ENCODE measurements at places on chromosomes 13 and 19.

DNA sequence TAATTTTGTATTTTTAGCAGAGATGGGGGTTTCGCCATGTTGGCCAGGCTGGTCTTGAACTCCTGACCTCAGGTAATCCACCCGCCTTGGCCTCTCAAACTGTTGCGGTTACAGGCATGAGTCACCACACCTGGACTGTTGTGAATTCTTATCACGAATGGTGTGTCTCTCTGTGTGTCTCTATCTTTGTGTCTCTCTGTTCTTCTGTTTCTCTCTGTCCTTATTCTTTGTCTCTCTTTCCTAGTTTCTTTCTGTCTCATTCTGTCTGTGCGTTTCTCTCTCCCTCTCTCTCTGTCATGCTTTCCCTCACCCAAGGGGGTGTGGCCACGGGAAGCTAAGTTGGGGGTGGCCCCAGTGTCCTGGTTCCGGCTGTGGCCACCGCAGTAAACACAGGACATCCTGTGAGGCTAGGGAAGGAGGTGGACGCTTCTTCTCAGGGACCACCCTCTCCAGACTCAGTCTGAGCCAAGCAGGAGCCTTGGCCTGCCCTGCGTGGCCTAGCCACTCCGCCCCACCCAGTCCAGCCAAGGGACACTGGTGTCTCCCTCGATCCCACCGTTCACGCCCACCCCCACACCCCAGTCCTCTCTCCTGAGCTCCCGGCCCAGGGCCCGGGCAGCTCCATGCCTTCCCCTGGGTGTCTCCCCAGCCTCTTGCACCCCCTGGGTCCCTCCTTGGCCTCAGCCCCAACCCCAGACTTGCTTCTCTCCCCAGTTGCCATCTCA lies 3.9 kb upstream of the PRX start:
- no peak for DNase-seq

- no peak for DNase-seq
Observed at GRCh38 chr19:5850189-5850588, 1.1 kb downstream of the FUT3 start.

GRCh38 chr19:35349614-35350521 lies 2.2 kb downstream of the FFAR1 start:
- no peak for DNase-seq

DNA sequence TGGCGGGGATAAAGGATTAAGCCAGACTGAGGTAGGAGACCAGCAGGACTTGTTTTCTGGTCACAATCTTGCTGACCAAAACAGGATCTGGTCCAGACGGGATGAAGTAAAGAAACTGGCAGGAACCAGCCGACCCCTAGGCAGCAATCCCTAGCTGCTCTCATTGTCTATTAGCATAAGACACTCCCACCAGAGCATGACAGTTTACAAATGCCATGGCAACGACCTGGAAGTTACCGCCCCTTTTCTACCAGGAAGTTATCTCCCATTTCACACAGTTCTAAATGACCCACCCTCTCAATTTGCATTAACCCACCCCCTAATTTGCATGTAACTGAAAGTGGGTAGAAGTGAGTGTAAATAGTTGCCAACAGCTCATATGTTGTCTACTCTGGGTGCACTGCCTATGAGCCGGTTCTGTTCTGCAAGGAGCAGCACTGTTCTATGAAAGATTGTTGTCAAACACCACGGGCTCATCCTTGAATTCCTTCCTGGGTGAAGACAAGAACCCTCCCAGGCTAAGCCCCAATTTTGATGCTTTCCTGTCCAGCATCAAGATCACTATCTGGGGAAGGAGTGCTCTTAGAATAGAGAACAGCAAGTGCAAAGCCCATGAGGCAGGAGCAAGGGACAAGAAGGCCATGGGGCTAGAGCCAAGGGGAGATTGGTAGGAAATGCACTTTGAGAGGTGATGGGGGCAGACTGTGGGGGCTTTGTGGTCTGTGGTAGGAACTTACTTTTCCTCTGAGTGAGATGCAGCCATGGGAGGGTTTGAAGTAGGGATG lies 13.9 kb upstream of the FBXO27 start:
- DNase-seq, result no peak

GRCh38 chr19:35901055-35901644 lies 810 bp upstream of the NFKBID start:
- DNase-seq, result no peak

GRCh38 chr19:33407716-33408115 lies 34.2 kb downstream of the CEBPG start:
- DNase-seq, result no peak

- DNase-seq, result no peak
Observed at GRCh38 chr13:112930192-112930591, 38.8 kb upstream of the MCF2L start.

DNA sequence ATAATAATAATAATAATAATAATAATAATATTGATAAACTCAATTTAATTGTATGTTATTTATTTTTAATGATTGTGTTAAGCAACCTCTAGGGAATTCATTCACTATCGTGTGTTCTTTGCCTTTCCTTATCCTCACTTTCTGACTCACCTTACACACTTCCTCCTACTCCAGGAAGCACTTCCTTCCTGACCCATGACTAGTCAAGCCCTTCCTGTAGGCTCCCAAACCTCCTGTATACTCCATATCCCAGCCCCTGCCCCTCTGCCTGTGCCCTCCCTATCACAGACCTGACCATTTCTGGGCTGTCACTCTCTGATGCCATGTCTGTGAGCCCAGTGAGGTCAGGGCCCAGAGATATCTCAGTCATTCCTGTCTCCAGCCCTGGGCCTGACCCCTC lies 7.6 kb downstream of the LGALS4 start:
- DNase-seq, result no peak

DNA sequence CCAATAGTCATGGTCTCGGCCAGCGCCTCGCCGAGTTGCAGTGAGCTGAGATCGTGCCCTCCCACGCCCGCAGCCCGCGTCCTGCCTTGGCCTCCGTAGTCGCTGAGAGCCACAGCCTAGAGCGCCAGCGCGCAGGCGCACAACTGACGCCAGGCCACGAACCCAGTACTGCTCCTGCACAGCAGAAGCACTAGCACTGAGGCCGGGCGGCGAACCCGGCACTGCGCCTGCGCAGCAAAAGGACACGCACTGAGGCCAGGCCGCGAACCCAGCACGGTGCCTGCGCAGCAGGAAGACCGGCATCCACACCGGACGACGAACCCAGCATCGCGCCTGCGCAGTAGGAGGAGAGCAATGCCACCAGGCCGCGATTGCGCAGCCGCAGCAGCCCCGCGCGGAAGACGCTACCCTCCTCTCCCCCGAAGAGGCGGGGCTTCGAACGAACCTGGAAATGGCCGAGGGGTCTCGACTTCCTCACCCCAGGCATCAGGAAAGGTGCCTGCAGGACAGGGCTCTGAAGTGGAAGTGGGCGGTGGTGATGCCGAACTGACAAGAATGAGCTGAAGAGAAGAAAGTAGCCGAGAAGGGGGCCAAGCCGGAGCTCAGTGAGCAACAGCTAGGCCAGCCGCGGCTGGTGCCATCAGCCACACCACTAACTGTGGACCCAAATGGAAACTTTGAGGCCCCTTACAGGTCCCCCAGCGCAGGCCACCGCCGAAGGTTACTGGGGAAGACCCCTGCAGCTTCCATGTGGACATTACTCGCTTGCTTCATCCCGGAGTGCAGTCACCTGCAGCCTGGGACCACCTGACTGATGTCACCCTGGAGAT lies 7.5 kb downstream of the F10 start:
- no peak for DNase-seq

GRCh38 chr19:29402563-29402962 lies 123.2 kb upstream of the VSTM2B start:
- no peak for DNase-seq

- DNase-seq, result no peak
Observed at GRCh38 chr19:31701146-31701545, 351.9 kb upstream of the TSHZ3 start.

DNA sequence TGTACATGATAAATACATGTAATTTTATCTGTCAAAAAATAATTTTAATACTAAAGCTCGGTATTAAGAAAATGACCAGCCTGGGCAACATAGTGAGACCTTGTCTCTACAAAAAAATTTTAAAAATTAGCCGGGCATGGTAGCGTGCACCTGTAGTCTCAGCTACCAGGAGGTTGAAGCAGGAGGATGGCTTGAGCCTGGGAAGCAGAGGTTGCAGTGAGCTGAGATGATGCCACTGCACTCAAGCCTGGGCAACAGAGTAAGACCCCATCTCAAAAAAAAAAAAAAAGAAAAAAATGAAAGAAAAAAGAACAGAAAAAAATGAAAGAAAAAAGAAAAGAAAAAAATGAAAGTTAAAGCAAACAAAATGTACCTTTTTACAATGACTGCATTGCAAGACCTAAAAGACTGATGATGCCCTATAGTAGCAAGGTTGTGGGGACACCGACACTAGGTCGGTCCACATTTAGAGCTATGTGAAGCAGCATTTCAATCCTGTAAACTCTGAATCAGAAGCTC lies 5.3 kb downstream of the ZFP14 start:
- DNase-seq, result no peak

GRCh38 chr13:98396071-98396710 lies 180.7 kb downstream of the STK24 start:
- DNase-seq, result no peak

DNA sequence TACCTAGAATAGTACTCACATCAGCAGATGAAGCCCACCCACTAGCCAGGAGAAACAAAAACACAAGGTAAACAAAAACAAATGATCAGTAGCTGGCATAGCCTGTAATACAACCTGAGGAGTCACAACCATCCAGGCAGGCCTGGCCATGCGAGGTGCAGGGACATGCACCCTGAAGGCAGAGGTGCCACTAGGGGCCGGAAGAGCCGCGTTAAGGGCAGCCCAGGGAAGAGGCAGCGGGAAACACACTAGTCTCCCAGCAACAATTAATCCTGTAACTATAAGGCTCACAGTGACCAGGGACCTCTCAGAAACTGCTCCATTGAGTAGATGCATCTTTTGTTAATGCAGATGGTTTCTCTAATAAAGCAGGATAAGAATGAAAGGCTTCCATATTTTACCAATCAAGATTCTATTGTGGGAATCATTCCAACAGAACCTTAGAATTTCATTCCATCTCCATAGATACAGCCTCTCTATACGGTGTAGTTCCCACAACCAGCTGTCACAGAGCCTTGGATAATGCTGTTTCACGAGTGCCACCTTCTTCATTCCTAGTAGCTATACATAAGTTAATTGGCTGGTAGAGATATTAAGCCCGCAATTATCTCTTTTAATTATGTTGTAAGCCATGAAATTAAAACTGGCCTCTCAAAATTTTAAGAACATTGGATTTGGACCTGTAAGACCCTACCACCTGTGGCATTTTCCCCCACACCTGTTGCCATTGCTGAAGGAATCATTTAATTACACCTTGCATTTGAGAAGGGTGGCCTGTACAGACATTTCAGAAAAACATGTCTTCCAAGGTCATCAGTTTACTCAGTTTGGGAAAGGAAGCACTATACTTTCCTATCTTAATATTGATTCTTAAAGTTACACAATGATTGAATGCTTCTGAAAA lies 28.7 kb downstream of the ANKRD10 start:
- no peak for DNase-seq

GRCh38 chr19:49474542-49474924 lies 518 bp downstream of the FLT3LG start:
- DNase-seq, result no peak

GRCh38 chr19:16890461-16891184 lies 1.8 kb downstream of the F2RL3 start:
- no peak for DNase-seq

- no peak for DNase-seq
Observed at GRCh38 chr13:36098080-36098479, 33.1 kb downstream of the DCLK1 start.

DNA sequence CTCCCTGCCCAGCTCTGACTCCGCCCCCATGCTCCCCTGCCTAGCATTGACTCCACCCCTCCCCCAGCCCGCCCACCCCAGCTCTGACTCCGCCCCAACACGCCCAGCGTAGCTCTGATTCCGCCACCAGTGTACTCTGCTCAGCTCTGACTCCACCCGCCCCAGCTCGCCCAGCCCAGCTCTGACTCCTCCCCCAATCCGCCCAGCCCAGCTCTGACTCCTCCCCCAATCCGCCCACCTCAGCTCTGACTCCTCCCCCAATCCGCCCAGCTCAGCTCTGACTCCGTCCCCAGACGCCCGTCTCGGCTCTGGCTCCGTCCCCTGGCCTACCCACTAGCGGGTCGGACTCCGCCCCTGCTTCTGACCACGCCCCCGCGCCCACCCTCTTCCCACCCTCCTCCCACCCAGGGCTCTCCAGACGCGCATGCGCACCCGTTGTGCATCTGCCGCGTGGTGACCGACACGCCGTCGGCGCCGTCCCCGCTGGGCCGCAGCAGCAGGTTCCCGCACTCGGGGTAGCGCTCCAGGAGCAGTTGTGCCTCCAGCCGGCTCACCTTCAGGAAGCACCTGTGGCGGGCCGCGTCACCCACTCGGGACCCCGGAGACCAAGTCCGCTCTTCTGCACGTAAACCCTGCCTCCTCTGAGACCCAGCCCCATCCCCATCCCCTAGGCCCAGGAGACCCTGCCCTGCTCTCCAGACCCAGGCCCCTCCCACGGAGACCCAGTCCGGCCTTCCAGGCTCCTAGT lies 10.2 kb downstream of the STAP2 start:
- peak; percentile 86 for DNase-seq

GRCh38 chr19:44800461-44800860 lies 8.4 kb upstream of the BCAM start:
- DNase-seq, result peak; percentile 44

GRCh38 chr19:676339-677105 lies at the start of gene FSTL3:
FSTL3 (plus strand) TSS chr19:676392; CDS start chr19:676424, 32 bp downstream.
- no peak for DNase-seq

- no peak for DNase-seq
Observed at GRCh38 chr13:22793598-22794134, 387.1 kb upstream of the SGCG start.

GRCh38 chr19:9945319-9945966 lies 9.1 kb upstream of the OLFM2 start:
- DNase-seq, result peak; percentile 100
